ENCODE measurements at places on chromosomes 2 and 18. TPM values are rescaled to one million over a fixed set of nuclear protein-coding genes. Genes with fewer than 3 reads are reported as not detected.

DNA sequence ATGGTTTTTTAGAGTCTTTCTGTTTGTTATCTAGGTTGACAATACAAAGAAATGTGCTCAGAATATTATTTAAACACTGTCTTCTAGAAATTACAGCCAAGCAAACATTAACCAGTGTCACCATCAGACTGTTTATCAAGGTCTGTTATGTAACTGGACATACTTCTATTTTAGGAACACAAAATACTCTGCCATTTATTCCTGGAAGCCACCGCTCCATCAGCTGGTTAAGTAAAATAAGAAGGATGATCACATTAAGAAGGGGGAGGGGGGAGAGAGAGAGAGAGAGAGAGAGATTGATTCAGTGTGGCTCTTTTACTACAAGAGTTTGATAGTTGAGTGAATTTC, 47.9 kb downstream of the MBP start:
- no peak for DNase-seq

DNA sequence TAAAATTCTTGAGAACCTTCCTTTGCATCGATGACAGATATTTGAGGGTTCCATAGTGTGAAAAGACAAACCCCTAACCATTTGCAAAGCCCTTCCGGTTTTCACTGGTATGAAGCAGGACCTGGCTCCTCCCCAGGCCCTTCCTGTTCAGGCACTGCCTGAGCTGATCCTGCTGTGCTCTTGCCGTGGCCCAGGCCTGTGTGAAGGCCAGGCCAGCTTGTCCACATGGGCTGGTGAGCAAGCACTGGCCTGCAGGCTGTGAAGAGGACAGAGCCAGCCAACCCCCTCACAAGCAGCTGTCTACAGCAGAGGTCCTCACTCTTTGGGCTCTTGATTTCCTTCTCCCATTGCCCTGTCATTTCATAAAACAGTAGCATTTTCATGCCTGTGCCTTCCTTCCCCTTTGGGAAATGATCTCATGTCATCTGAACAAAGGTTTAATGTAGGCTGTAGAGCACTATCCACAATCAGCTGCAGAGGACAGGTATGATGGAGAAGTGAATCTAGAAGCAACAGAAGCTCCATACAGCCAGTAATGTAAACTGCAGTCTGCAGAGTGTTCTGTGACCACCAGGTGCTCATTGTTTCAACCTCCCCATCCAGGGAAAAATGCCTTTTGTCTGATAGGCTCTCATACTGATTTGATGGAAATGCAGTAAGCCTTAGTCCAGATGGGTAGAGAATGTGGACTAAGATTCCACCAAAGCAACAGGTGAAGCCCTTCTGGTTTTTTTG, 19.8 kb downstream of the MPHOSPH10 start:
- no peak for DNase-seq

GRCh38 chr2:75287624-75288316, 88.5 kb upstream of the TACR1 start:
- no peak for DNase-seq

- DNase-seq, result no peak
Observed at GRCh38 chr2:241344925-241345651, 11.0 kb upstream of the FARP2 start.

DNA sequence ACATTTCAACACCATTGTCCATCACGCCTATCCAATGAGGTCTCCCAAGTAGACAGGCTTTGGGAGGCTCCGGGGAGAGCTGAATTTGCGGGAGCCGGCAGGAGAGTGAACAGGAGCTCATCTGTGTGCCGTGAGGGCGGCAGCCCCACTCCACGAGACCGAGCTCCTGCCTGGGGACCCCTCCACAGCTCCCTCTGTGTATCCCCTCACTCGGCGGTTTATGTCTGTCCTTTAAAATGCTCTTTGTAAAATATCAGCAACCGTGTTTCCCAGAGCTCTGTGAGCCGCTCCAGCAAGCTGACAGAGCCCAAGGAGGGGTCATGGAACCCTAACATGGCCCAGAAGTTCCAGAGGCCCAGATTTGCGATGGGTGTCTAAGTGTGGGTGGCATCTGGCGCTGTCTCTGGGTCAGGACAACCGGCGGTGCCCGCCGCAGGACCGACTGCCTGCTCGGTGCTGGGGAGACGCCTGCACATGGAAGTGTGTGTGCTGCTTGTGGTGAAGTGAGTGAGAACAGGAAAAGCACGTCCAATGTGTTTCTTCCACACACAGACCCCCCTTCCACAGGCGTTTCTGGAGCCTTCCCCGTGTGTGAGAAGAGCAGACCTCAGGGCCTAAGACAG, 34.8 kb downstream of the SLC66A2 start:
- DNase-seq, result no peak

DNA sequence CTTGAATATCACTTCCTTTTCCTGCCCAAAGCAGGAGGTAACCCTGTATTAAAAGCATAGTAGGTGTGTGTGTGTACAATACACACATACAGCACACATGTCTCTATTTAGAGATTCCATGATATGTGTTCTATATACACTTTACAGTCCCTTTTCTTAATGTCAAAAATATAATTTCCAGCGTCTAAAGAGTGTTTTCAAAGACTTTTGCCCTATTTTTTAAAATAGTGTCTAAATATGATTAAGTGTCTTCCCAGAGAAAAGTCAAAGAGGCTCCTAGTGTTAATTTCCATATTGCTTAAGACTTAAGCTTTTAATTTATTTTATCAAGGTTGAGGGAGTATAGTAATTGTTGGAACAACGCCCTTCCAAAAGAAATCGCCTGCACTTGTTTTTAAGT, 420.3 kb upstream of the POU3F3 start:
- no peak for DNase-seq

DNA sequence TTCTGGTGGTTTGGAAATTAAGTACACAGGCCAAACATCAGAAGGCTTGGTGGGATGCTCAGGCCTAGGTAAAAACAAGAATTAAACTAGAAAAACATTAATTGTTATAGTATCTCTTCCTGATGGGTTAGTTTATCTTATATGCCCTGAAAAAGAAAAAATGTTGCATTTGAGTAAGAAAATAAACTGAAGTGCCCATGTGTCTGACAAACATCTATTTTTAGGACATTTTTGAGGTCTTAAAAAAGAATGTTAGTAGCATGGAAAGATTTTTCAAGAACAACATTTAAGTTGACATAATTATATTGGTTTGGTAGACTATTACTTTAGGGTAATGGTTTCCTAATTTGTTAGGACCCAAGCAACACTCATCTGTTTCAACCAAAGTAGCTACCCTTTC, 140.1 kb upstream of the RND3 start:
- no peak for DNase-seq

GRCh38 chr2:101942851-101943250, 48.9 kb upstream of the IL1R2 start:
- no peak for DNase-seq

GRCh38 chr2:105313877-105314276, 15.7 kb downstream of the TGFBRAP1 start:
- no peak for DNase-seq

DNA sequence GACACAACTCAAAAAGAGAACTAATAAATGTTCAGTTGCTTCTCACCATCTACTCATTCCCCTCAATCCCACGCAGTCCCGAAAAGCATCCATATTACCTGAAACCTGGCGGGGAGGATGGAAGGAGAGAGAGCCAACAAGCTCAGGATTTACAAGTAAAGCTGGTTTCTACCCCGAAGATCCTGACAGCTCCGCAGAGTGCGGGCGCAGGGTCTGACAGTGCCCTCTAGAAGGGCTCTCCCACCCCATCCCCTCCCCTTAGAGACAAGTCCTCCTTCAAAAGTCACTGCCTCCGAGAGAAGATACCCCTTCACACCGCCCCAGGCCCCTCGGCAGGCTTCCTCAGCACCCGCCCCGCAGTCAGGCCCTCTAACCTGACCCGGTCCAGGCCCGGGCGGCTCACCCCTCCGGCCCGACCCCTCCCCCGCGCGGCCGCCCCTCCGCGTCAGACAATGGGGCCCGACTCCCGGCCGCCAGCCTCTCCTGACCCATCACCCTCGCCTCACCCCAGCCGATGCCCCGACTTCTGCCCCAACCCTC, 550 bp downstream of the RAB1A start:
- DNase-seq, result peak; percentile 47

- no peak for DNase-seq
Observed at GRCh38 chr18:22034276-22034675, 135.1 kb upstream of the GATA6 start.

GRCh38 chr2:150653351-150653750, 165.9 kb upstream of the RND3 start:
- DNase-seq, result no peak

DNA sequence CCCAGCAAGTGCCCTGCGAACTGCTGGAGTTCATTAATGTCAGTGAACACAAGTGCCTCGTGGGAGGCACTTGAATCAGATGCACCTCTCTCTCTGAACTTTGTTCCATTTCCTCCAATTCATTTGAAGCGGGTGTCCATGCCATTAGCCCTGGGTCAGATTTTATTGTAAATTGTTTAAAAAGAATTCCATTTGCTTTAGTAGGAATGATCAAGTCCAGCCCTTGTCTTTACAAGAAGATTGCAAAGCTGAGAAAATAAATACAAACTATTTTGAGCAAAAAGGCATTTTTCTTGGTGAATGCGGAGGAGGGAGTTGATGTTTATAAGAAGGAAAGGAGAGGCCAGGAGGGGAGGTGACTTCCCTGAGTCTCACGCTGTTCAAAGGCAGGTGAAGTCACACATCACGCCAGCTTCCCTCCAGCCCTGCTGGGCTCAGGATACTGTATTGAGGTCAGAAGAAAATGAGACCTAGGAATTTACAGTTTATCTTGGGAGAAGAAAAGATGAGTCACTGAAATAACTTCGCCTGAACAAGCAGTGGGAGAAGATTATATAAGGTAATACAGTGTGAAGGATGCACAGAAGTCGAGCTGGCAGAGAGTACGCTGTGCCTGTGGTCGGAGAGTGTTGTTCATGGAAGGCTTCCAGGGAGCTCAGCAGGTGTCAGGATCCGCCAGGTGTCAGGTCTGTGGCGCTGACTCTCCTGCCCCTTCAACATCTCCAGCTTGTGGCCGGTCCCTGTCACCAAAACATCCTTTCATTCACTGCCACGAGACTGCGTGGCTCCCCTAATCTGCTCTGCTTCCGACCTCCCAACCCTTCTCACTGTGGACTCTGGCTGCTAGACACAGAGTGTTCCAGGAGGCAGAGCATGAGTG, 36.5 kb downstream of the EFR3B start:
- DNase-seq, result peak; percentile 63

- no peak for DNase-seq
Observed at GRCh38 chr18:41353777-41354528, 601.1 kb upstream of the PIK3C3 start.

GRCh38 chr2:169011698-169012097, 19.4 kb downstream of the ABCB11 start:
- no peak for DNase-seq

- DNase-seq, result no peak
Observed at GRCh38 chr18:72762515-72763122, 105.2 kb downstream of the NETO1 start.

DNA sequence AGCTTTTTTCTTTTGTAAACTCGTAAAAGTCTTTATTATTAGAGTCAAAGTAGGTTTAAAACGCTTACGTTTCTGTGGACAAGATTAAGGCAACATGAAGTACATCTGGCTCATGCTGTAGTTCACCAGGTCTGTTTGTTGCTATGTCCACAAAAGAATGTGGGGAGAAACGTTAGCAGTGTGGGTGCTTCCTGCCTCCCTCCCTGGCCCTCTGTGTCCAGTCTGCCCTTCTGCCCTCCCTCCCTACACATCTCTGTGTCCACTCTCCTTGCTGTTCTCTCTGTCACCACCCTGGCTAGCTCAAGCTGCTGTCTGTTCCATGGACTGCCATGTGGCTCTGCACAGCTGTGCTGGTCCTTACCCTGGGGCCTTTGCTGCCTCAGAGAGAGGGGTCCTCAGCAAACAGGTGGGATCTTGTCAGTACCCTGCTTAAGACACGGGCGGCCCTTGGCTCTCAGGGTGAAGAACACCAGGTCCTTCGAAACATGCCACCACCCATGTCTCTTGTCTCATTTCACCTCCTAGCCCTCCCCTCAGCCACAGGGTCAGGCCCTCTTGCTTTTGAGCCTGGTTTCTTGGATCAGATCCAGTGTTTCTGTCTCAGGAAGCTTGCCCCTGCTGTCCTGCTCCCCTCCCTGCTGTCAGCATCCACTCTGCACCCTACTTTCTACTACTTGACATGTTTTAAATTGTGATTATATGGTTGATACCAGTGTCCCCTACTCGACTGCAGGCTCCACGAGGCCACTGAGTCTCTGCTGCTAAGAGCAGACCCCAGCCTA, 79.2 kb downstream of the LIMS1 start:
- peak; percentile 59 for DNase-seq

DNA sequence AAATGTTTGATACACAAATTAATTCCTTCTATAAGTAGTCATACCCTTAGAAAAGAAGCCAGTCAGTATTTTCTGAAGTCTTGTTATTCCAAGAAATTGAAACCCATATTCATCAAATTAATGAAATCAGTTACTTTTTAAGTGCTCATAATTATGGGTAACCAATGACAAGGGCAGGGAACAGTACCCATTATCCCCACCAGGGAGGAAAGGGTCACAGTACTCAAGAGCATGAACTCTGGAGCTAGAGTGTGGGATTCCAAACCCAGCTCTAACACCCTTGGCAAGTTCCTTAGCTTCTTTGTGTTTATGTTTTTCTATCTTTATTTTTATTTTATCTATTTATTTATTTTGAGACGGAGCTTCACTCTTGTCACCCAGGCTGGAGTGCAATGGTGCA, 68.4 kb downstream of the CCDC148 start:
- DNase-seq, result no peak

GRCh38 chr18:28176948-28177827, at the start of gene CDH2:
Gene CDH2, minus strand, starts transcription at chr18:28177130. Its CDS starts 108 bp downstream, at chr18:28177022.
- peak; percentile 49 for DNase-seq

DNA sequence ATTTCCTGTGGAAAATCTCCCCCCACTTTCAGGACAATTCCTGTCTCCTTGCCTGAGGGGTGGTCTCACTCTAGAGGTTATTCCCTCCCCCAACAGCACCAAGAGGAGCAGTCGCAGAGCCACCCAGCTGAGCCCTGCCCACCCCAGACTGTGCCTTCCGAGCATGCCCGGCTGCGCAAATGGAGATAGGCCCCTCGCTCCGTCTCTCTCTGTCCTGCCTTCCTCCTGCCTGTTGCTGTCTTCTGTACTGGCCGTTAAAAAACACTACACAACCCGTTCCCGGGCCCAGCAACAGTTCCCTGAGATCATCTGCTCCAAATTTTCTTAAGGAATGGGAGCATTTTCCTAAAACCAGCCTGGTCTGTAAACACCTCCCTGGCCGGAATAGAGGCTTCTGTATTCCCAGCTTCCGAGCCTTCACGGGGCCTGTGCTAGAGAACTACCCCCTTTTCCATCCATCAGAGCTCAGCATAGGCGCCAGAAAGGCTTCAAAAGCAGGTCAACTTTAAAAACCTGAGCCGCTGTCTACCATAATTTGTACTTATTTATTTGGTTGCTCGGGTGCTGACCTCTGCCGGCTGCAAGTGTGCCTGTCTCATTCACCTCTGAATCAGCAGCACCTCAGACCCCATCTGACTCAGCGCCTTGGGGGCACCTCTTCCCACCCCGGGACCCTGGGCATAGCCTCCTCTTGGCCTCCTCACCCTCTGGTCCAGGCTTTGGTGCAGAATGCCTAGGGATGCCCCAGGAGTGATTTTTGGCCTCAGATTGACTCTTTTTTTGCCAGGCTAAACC, 159.4 kb downstream of the PXDN start:
- no peak for DNase-seq

The HNRNPA3 gene
- total RNA-seq, result 159 TPM

The SERTAD2 gene
- total RNA-seq, result 34.7 TPM

The CAD gene
- 57.8 TPM for total RNA-seq

The GPR35 gene
- total RNA-seq, result 0.30 TPM

The SRD5A2 gene
- not detected for total RNA-seq

The SERPINB2 gene
- total RNA-seq, result not detected

The C1GALT1C1L gene
- 3.7 TPM for total RNA-seq
